ENCODE measurements at places on chromosomes 1 and 21.

DNA sequence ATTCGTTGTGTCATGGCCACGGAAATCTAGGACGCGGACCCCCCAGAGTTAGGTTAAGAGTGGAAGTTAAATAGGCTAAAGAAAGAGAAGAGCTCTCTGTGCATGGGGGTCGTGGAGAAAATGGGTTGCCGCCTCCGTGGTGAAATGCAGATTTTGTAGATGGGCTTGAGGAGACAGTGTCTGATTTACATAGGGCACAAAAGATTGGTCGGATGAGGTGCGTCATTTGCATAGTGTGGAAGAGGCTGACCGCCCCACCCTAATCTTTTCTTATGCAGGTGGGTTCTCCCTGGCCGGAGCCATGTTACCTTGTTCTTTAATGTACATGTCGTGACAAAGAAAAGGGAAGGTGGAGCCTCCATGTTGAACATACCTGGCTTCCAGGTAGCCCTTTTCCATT, 14.3 kb upstream of the SLC5A9 start:
- no peak for DNase-seq

DNA sequence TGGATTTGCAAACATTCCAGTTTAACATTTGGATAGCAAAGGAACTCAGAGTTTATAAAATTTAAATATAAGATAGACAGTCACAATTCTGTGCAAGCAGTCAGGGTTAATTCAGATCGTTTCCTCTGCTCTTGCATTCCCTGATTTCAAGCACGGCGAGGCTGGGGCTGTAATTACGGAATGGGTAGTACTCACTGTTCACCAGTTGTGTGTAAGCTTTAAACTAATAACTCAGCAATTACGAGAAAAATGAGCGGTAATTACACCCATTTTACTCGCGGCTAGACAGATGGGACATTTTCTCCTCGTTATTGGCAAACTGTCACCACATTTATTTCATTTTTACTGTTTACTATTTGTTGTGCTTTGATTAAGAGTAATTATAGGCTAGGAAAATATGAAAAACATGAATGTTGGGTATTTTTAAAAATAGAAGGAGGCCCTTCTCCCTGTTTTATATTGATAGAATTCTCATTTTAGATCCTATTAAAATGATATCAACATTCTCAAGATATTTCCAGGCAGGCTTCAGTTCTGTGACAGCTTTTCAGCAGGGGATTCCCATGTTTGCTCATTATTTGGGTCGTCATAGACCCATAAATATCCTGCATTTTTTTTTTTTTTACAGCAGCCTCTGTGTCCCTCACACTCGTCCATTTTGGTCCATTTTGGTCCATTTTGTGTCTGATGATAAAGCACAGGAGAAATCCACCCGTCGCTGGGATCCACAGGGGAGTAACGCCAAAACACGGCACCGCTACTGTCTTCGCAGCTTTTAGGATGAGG, 208.3 kb downstream of the DSCAM start:
- no peak for DNase-seq

DNA sequence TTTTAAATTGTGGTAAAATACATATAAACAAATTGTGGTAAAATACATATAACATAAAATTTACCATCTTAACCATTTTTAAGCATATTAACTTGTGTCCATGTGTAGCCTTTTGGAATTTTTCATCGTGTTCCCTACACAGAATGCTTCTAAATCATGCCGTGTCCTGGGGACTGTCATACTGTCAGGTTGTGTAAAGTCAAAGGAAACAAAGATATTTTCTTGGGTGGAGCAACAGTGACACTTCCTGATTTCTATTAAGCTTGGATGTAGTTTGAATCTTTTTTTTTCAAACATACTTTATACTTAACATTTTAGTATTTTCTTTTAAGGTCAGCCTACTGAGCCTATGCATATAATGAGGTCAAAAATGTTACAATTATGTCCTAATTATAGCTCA, 32.3 kb downstream of the DOP1B start:
- DNase-seq, result no peak

DNA sequence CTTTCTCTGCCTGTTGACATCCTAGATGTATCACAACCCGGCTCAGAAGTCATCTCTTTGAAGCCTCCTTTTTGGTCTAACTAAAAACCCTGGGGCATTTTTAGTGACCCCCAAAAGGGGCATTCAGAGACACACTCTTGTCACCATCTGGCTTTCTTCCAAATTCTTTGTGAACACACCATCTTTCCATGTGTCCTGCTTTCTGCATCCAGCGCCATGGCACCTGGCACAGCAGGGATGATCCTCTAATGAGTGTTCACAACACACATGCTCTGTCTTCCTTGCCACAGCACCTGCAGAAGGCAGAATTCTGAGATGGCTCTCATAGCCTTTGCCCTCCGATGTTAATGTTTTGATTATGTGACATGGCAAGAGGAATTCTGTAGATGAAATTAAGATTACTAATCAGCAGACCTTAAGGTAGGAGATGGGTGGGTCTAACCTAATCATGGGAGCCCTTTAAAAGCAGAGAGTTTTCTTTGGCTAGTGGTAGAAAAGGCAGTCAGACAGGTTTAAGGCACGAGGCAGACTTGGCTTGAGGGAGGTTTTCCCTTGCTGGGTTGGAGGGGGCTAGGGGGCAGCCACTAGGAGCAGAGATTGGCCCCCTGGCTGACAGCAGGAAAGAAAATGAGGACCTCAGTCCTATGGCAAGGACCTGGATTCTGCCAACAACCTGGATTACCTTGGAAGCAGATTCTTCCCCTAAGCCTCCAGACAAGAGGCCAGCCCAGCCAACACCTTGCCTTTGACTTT, 4.9 kb upstream of the TMEM61 start:
- no peak for DNase-seq

- no peak for DNase-seq
These were observed 308.0 kb downstream of the HMCN1 start for GRCh38 chr1:186042230-186042629.

Measured in stimulated activated CD4-positive, alpha-beta T cell treated with anti-CD3 and anti-CD28 coated beads, Interleukin-4, amount 100 ng/mL, for 24 hours (primary cell).